ENCODE measurements at places on chromosomes 13 and 19. TPM values are rescaled to one million over a fixed set of nuclear protein-coding genes. Genes with fewer than 3 reads are reported as not detected.

OLFM4 gene
- not detected for total RNA-seq

PCCA gene
- 9.7 TPM for total RNA-seq

DNA sequence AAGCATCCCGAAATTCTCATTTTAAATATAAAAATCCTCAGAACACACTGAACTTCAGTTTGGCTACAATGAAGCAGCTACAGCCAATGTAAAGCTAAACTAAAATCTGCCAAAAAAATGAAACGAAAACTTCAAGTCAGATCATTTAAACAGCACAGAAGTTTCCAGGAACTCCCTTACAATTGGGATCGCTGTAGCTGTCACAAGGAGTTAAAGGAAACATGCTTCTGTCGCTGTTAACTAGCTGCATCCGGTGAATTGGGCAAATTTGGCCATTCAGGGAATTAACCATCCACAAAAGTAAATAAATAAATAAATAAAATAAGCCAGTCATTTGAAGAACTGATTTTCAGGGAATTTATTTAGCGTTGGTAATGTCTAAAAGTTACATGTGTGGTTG, 77.0 kb upstream of the PEG3 start:
- H3K27me3 ChIP-seq, result no peaks in the 10 kb centered on the region
- DNase-seq, result no peak
- no peaks in the 10 kb centered on the region for H3K4me1 ChIP-seq
- no peaks in the 10 kb centered on the region for H3K36me3 ChIP-seq

GRCh38 chr19:2484178-2484937, 8.4 kb downstream of the GADD45B start:
- no peak overlapping the region for H3K4me3 ChIP-seq
- peaks cover under 1% of the 10 kb centered on the region for H3K27me3 ChIP-seq
- H3K36me3 ChIP-seq, result no peaks in the 10 kb centered on the region
- no peak overlapping the region for H3K27ac ChIP-seq
- DNase-seq, result no peak

DNA sequence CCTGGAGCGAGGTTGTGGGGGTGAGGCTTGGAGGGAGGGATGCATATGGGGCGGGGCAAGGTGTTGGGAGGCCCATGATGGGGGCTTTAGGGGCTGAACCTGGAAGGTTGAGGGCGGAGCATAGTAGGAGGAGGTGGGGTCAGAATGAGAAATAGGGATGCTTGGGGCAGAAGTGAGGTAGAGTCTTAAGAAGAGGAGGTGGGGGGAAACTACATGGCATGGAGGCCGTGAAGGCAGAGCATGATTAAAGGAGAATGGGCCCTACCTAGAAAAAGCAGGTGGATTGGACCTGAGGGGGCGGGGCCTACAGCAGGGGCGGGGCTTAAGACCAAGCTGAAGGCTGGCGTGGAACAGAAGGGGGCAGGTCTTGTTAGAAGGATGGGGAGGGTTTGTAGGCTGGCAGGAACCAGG, 799 bp downstream of the NR1H2 start:
- H3K36me3 ChIP-seq, result peaks cover 46% of the 10 kb centered on the region
- peak; percentile 62 for DNase-seq
- no peak overlapping the region for H3K4me3 ChIP-seq
- H3K27me3 ChIP-seq, result no peaks in the 10 kb centered on the region
- H3K4me1 ChIP-seq, result peaks cover 14% of the 10 kb centered on the region

- no peaks in the 10 kb centered on the region for H3K4me1 ChIP-seq
- H3K27me3 ChIP-seq, result no peaks in the 10 kb centered on the region
- DNase-seq, result no peak
Observed at GRCh38 chr19:18712981-18713380, 29.5 kb downstream of the CRTC1 start.

DNA sequence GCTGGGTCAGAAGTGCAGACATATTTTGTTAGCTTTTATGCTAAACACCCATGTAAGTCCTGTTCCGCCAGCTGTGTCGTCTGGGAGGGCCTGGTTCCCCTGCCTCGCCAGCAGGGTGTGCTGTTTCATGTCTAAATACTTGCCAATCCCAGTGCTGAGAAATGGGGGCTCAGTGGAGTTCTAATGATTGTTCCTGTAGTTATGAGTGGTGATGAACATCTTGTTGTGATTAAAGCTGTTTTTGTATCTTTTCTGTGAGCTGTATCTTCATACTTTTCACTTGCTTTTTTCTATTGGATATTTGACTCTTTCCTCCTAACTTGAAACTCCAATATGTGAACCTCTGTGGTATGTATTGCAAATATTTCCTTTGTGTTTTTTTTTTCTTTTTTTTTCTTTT, 32.7 kb downstream of the KDM4B start:
- no peak overlapping the region for H3K27ac ChIP-seq
- H3K4me3 ChIP-seq, result no peak overlapping the region
- no peaks in the 10 kb centered on the region for H3K4me1 ChIP-seq
- DNase-seq, result peak; percentile 11
- no peaks in the 10 kb centered on the region for H3K27me3 ChIP-seq
- H3K36me3 ChIP-seq, result no peaks in the 10 kb centered on the region
